ENCODE measurements at places on chromosomes 11 and 22.

DNA sequence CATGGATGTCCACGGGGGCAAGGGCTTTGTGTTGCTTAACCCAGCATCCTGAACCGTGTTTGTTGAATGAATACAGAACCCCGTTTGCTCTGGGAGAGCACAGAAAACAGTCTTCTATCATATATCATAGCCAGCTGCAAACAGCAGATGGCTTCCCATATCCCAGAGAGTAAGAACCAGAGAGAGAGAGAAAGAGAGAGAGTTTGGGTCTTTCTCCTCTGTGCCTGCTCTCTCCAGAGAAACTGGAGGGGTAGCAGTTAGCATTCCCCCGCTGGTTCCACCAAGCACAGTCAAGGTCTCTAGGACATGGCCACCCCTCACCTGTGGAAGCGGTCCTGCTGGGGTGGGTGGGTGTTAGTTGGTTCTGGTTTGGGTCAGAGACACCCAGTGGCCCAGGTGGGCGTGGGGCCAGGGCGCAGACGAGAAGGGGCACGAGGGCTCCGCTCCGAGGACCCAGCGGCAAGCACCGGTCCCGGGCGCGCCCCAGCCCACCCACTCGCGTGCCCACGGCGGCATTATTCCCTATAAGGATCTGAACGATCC lies 440 bp upstream of the TIMP3 start:
- peak; percentile 50 for DNase-seq

DNA sequence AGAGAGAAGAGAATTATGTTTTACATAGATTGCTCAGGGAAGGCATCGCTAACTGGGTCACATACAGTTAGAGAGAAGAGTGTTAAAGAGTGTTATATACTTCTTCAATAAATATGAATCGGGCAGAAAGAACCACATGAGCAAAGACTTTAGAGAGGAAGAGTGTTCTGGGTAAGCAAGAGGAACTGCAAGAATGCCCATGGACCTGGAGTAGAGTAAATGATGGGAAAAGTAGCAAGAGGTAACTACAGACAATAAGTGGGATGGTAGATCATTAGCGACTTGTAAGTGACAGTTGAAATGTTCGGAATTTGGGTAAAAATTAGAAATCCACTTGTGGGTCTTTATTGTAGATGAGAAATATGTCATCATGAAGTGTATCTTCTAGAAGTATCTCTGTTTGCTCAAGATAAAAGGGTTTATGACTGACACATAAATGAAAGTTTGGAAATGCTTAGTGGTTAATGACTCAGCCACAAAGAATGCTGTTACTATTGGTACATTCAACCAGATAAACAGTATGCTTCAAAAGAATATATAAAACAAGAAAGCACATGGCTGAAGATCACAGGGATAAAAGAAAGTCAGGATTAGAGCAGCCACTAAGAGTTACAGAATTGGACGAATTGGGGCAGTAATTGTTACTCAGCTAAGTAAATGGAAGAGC lies 229.3 kb downstream of the CASP12 start:
- DNase-seq: no peak

GRCh38 chr11:96207459-96208449 lies 135.2 kb downstream of the MAML2 start:
- DNase-seq: no peak

- DNase-seq: no peak
Observed at GRCh38 chr11:117820071-117820470, 4.5 kb downstream of the FXYD2 start.

- peak; percentile 89 for DNase-seq
Observed at GRCh38 chr11:134050541-134051383, 18.1 kb upstream of the JAM3 start.

- DNase-seq: no peak
Observed at GRCh38 chr22:50178471-50178864, 7.2 kb upstream of the TRABD start.

DNA sequence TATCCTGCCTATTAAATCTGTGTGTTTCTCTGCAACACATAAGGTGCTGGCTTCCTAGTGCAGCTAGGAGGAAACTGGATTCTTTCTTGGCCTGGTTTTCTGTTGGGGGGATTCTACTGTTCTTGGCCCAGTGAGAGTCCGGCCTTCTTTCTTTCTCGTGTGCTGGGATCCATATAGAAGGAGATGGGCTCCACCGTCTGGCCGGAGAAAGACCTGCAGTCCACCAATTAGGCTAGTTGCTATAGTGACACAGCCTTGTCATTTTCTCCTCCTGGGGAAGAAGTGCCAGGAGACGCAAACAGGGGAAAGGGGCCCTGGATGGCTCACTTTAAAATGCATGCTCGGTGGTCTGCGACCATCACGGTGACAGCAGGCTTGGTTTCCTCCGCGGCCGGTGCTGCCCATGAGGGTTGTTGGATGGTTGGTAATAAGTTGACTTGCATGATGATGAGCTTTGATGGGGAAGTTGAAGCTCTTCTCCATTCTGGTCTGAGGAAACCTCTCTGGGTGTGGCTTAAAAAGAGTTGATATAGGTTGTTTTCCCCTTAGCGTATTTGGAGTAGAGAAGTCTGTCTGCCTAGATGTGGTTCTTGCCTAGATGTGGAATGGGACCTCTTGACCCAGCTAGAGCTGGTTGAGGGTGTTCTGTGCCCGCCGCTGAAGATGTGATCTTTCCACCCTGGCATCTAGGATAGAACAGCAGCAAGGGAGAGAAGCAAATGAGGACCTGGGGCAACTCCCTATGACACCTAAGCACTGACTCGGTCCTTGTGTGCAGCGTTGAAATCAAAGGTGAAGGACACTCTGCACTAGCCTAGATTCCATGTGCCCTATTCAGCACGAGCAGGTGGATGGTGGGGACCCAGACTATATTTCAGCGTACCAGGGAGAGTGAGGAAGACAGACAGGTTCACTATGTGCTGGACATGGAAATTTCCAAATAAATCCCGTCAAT lies 1335.0 kb downstream of the BRD1 start:
- peak; percentile 90 for DNase-seq

DNA sequence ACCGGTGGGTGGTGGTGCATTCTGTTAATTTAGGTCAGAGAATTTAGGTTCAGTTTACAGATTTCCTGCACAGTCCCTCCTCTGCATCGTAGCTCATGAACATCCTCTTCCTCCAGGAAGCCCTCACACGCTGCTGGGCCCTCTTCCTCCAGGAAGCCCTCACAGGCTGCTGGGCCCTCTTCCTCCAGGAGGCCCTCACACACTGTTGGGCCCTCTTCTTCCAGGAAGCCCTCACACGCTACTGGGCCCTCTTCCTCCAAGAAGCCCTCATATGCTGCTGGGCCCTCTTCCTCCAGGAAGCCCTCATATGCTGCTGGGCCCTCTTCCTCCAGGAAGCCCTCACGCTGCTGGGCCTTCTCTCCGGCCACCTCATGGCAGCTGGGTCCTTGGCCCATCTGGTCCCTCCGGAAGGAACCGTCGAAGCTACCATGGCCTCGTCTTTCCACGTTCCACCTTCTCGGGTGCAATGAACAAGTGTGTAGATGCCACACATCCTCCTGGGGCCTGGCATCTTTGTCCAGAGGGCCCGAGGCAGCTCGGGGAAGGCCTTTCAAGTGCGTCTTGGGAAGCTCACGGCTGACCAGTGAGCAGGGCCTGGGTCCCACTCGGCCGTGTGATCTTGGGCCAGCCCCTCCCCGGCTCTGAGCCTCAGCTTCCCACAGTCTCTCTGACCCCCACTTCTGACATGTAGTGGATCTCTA lies 58.9 kb upstream of the PPARA start:
- DNase-seq: no peak

DNA sequence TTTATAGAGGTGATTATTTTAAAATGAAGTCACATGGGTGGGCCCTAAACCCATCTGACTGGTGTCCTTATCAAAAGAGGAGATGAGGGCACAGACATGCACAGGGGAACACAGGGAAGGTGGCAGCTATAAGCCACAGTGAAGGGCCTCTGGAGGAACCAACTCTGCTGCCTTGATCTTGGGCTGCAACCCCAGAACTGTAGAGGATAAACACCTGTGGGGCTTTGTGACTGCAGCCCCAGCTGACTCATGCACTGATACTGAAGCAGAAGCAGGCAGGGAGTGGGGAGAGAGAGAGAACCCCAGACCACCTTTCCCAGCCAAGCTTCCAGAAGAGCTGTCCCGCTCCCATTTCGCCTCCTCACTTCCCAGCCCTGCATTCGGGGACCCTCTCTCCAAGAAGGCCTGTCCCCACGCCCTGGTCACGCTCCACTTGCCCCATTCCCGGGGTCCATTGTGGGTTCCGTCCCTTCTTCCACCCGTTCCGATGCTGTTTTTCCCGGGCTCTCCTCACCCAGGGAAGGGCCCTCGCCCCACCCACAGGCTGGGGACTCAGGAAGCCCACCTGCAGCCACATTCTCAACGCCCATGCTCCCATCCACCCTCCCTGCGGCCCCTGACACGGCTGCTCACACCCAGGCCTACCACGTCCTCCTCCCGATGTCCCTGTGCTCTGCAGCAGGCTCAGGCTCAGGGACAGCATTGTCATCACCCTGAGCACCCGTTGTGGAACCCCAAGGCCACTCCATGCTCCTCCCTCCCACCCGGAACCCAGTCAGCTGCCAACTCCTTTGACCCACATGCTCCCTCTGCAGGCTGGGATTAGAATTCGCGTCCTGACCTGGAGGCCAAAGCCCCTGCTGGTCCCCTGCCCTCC lies 90.8 kb upstream of the SHANK2 start:
- peak; percentile 31 for DNase-seq

GRCh38 chr11:45927684-45928413 lies 5.4 kb downstream of the LARGE2 start:
- DNase-seq: no peak

DNA sequence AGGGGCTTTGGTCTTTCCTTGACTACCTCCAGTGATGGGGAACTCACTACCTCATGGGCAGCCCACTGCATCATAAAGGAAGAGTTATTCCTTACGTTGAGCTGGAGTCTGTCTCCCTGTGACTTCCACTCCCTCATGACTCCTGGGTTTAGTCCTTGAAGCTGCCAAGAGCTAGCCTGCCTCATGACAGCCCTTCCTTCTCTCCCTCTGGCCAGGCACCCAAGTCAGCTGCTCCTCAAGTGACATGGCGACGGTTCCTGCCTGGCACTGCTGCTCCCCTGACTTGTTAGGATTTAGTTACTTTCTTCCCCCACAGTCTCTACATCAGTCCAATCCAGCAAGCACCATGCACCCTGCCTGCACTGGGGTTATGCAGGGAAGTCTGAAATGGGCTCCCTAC lies 196.1 kb upstream of the TBCEL start:
- DNase-seq: no peak

- DNase-seq: no peak
Observed at GRCh38 chr11:65504674-65505465, 6.0 kb downstream of the MALAT1 start.

GRCh38 chr22:25112538-25113253 lies 87.0 kb upstream of the CRYBB3 start:
- no peak for DNase-seq

GRCh38 chr22:31139866-31140716 lies at the start of gene PLA2G3:
PLA2G3 (minus strand) TSS chr22:31140508; CDS start chr22:31140354, 154 bp downstream.
- DNase-seq: peak; percentile 83
